A549 treated with Mapracorat at 1 μM for 4 hours (cell line): ENCODE measurements at places on chromosomes 6 and 20. TPM values are rescaled to one million over a fixed set of nuclear protein-coding genes. Genes with fewer than 3 reads are reported as not detected.

The TMEM14A gene
- total RNA-seq, result 32.8 to 45.2 TPM (median 38.4 TPM) in 5 replicates

The HTR1B gene
- total RNA-seq, result 0.09 to 0.21 TPM (median 0.19 TPM) in 5 replicates

The CYP21A2 gene
- total RNA-seq, result not detected in 5 replicates

The UNC5CL gene
- total RNA-seq, result 0.33 to 0.62 TPM (median 0.49 TPM) in 5 replicates

The KCNB1 gene
- 0.98 to 3.6 TPM (median 1.3 TPM) in 5 replicates for total RNA-seq

The TOX2 gene
- 10.7 to 14.4 TPM (median 12.8 TPM) in 5 replicates for total RNA-seq

The FGD2 gene
- 0.04 to 0.08 TPM in 2 of 5 replicates, not detected in the others for total RNA-seq

The PDSS2 gene
- 4.9 to 5.7 TPM (median 5.1 TPM) in 5 replicates for total RNA-seq

The GPR63 gene
- 0.35 to 0.51 TPM (median 0.38 TPM) in 5 replicates for total RNA-seq

The COL12A1 gene
- 4.6 to 6.7 TPM (median 5.5 TPM) in 5 replicates for total RNA-seq

The HLA-DRB5 gene
- total RNA-seq, result not detected in 5 replicates

The PMEPA1 gene
- total RNA-seq, result 154 to 362 TPM (median 345 TPM) in 5 replicates

The CPXM1 gene
- not detected in 5 replicates for total RNA-seq

The GNMT gene
- 0.22 to 0.30 TPM in 2 of 5 replicates, not detected in the others for total RNA-seq

The B3GALT4 gene
- total RNA-seq, result 0.56 to 1.3 TPM (median 0.87 TPM) in 5 replicates

The AK9 gene
- total RNA-seq, result 0.86 to 1.5 TPM (median 1.1 TPM) in 5 replicates

The PTCHD4 gene
- 0.06 to 0.07 TPM (median 0.07 TPM) in 3 of 5 replicates, not detected in the others for total RNA-seq

The SLC17A4 gene
- total RNA-seq, result not detected in 5 replicates

The TTBK1 gene
- 0.02 to 0.07 TPM (median 0.04 TPM) in 5 replicates for total RNA-seq

The GMPR gene
- total RNA-seq, result 3.8 to 6.8 TPM (median 6.0 TPM) in 5 replicates

The HRH3 gene
- not detected in 5 replicates for total RNA-seq

The SLC22A1 gene
- 1.9 to 3.3 TPM (median 2.4 TPM) in 5 replicates for total RNA-seq

The ANKRD6 gene
- total RNA-seq, result 1.7 to 2.3 TPM (median 1.8 TPM) in 5 replicates

The GJA1 gene
- 48.0 to 68.2 TPM (median 62.3 TPM) in 5 replicates for total RNA-seq

The PHACTR3 gene
- total RNA-seq, result 0.22 to 0.32 TPM (median 0.24 TPM) in 5 replicates

The MMUT gene
- total RNA-seq, result 5.6 to 6.5 TPM (median 6.3 TPM) in 5 replicates

The PCK1 gene
- total RNA-seq, result 0.05 to 0.13 TPM (median 0.09 TPM) in 3 of 5 replicates, not detected in the others

The TFEB gene
- 6.6 to 9.0 TPM (median 8.3 TPM) in 5 replicates for total RNA-seq

The SOX18 gene
- 1.1 to 2.7 TPM (median 2.3 TPM) in 5 replicates for total RNA-seq

The CRIP3 gene
- 0.39 to 0.51 TPM (median 0.43 TPM) in 5 replicates for total RNA-seq

The WFDC12 gene
- total RNA-seq, result not detected in 5 replicates

The DLL1 gene
- total RNA-seq, result 0.12 to 0.35 TPM (median 0.15 TPM) in 5 replicates

The PLN gene
- not detected in 5 replicates for total RNA-seq

The ZNF292 gene
- total RNA-seq, result 2.1 to 4.0 TPM (median 3.1 TPM) in 5 replicates
